ENCODE measurements at places on chromosomes 7 and 10.

GRCh38 chr7:28203508-28204240 lies 23.1 kb upstream of the JAZF1 start:
- no peak for DNase-seq

DNA sequence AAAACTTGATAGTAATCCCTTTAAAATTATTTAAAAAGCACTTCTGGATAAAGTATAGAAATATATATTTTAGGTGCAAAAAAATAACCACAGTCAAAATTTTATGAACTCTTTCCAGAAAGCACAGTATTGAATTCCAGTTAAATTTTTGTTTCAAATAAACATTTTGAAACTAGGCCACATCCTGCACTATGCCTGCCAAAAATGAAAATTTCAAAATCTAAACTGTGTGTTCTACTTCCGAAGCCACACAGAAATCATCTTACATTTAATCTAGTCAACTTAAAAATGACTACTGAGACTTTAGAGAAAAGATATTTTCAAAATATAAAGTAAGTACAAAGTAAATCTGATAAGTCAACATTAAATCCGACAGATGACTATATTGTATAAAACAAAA lies 50.0 kb downstream of the MAGI2 start:
- no peak for DNase-seq

- DNase-seq = no peak
Observed at GRCh38 chr10:30940256-30940655, 91.4 kb downstream of the ZNF438 start.

GRCh38 chr10:123912871-123913270 lies 21.3 kb upstream of the CPXM2 start:
- no peak for DNase-seq

DNA sequence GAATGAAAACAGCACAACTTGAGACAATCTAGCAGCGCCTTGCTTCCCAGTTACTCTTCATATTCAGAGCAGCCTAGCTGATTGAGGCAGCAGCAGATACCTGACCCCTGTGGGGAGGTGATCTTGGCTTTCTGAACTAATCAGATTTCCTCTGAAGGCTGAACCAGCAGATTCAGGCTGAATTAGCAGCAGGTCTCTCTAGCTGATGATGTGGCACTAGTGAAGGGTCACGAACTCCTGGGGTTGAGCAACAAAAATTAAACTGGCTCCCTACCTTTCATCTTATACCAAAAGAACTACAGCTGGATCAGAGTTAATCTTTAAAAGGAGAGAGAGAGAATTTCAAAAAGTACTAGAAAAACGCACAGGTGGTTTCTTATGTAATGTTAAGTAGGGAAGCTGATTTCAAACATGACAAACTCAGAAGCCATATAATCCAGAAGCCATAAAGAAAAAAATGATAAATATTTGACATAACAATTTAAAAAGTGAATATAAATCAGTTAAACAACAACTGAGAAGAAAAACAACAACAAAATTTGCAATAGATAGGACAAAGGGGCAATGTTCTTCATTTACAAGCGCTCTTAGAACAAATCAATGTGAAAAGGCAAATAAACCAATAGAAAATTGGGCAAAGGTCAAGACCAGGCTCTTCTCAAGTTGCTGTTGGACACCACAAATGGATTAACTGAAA lies 13.5 kb downstream of the SLC25A13 start:
- no peak for DNase-seq

GRCh38 chr7:44784364-44784763 lies 12.1 kb upstream of the PPIA start:
- DNase-seq = no peak

DNA sequence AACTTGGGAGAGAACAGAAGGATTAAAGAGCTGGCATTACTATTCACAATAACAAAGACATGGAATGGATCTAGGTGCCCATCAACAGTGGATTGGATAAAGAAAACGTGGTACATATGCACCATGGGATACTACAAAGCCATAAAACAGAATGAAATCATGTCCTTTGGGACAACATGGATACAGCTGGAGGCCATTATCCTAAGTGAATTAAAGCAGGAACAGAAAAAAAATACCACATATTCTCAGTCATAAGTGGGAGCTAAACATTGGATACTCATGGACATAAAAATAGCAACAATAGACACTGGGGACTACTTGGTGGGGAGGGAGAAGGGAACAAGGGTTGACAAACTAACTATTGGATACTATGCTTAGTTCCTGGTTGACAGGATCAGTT lies 133.2 kb upstream of the ITGB1 start:
- no peak for DNase-seq
